ENCODE measurements at places on chromosomes 12 and 14. TPM values are rescaled to one million over a fixed set of nuclear protein-coding genes. Genes with fewer than 3 reads are reported as not detected.

KRT81 gene
- 0.64 TPM for total RNA-seq

C12orf54 gene
- not detected for total RNA-seq

MMP19 gene
- total RNA-seq, result 38.4 TPM

PTCSC3 gene
- not detected for total RNA-seq

SERPINA1 gene
- 5.3 TPM for total RNA-seq

TROAP gene
- total RNA-seq, result 16.7 TPM

NPFF gene
- total RNA-seq, result 1.7 TPM

CCDC177 gene
- total RNA-seq, result under 0.01 TPM
